CD4-positive, alpha-beta T cell (primary cell): ENCODE measurements at places on chromosomes 6 and 20. TPM values are rescaled to one million over a fixed set of nuclear protein-coding genes. Genes with fewer than 3 reads are reported as not detected.

COL21A1 gene
- not detected for total RNA-seq

GRCh38 chr6:26030716-26031115, 56.5 kb upstream of the HFE start:
- DNase-seq, result no peak

DNA sequence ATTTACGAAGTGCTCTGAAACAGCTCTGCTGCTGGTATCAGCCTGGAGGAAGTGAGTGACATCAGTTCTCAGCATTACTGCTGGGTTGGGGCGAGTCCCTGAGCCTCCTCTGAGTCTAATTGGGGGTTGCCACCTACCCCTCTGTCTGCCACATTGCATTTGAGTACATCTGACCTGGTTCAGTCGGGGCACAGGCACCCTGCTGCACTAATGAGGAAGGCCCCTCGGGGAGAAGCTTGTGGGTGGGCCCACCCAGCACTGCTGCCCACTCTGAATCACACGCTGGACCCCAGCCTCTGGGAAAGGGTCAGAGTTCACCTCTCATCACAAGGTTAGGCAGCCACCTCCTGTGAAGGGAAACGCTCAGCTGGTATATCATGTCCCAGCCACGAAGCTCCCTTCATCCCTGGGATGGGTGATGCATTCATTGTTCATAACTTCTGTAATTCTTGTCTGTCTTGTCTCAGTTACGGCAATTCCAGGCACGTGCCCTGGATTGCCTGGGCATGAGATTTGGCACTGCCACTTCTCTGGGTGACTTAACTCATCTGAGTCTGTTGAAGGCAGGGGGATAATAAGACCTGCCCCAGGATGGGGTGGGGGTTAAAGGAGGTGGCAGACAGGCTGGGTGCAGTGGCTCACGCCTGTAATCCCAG, 13.3 kb downstream of the DNMT3B start:
- no peak for DNase-seq

BPIFA1 gene
- total RNA-seq, result not detected

GRCh38 chr6:43972913-43973300, 154.3 kb downstream of the MRPL14 start:
- no peak for DNase-seq

DNA sequence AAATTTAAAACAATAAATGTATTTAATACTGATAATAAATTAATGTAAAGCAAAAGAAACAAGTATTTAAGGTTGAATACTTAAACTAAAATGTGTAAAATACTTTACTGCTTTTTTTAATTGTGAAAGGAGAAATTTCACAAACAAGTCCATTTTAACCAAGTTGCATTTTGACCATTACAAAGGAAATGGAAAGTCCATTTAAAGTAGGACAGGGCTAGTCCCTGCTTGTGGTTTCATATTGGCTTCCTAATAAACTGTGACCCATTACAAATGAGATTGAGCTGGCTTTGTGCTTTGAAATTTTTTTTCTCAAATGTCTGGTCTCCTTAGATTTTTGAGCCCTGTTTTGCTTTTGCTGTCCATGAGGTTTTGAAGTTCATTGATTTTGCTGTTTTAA, 527.6 kb downstream of the MAFB start:
- DNase-seq, result no peak

- no peak for DNase-seq
Measured at GRCh38 chr6:28597924-28598722, 72.4 kb downstream of the GPX5 start.

CRIP3 gene
- total RNA-seq, result 1.8 TPM

PROCR gene
- total RNA-seq, result 0.33 TPM

KCNG1 gene
- total RNA-seq, result not detected

TRIM10 gene
- not detected for total RNA-seq

DNA sequence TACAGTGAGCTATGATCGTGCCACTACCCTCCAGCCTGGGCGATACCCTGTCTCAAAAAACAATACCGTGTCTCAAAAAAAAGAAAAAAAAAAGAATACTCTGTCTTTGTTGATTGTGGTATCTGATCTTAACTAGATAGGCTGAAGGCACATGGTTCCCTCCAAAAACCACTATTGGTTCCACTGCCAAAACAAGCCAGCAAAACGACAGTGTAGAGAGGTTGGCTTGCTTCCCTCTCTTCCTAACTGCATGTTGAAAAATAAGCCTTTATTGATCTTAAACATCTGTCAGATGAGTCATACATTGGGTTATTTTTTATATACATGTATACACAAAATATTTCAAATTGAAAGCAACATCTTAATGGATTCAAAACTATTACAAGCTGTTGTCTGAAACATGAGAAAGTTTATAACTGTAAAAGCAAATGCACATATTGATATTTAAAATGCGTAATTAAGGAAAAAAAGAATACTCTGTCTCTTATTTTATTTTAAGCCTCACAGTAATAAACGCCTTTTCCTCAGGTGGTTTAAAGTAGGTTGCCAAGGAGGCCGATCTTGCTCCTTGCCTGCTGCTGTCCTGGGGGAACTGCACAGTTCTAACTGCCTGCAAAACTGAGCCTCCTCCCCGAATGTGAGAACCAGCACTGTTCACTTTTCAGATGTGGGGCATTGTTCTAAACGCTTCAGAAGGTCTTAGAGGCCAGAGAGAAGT, 7.0 kb upstream of the NINL start:
- DNase-seq, result no peak

COX4I2 gene
- not detected for total RNA-seq

DNA sequence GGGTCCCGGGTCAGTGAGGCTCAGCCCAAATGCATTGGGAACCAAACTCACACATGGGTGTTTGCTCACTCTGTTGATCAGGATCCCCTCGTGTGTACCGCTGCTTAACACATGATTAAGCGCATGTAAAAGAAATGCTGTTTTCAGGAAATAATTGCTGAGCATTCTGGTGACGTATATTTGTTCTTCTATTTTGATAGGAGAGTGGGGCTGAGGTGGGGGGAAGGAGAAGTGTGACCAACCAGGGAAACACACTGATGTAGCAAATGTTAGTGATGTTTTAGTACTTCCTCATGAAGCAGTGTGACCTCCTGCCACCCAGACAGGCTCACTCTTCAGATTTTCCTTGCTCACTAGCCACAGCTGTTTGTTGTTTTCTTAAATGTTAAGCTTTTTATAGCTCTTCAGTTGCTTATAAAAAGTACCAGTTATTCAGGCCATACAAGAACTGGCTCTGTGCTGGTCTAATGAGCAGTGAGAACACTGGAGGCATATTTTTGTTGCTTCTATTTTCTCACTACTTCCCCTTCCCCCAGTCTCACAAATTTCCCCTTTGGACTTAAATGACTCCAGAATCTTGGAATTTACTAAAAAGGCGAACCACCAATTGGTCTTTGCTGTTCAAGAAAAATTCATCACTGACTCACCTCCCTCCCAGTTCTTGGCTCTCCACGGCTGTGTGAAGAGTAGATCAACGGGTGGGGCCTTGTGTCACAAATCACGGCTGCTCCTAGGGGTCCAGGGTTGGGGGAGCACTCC, 79.2 kb upstream of the BACH2 start:
- no peak for DNase-seq

DNA sequence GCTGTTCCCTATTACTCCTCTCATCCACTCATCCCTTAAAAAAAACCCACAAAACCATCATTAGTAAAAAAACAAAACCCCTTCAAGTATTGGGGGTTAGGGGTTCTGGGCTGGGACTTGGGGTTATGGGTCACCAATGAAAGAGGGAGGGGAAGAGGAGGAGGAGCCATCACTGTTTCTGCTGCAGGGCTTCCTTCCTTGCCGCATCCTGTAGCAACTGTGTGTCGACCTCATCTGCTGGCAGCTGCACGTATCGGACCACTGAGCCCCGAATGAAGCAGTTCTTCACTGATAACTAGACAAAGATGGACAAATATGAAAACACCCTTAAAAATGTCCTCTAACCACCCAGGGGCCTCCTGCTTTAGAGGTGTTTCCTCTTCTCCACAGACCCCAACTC, 2.0 kb upstream of the VARS1 start:
- no peak for DNase-seq

RHAG gene
- not detected for total RNA-seq
